GM20000 (cell line): ENCODE measurements at places on chromosomes 5 and 9.

DNA sequence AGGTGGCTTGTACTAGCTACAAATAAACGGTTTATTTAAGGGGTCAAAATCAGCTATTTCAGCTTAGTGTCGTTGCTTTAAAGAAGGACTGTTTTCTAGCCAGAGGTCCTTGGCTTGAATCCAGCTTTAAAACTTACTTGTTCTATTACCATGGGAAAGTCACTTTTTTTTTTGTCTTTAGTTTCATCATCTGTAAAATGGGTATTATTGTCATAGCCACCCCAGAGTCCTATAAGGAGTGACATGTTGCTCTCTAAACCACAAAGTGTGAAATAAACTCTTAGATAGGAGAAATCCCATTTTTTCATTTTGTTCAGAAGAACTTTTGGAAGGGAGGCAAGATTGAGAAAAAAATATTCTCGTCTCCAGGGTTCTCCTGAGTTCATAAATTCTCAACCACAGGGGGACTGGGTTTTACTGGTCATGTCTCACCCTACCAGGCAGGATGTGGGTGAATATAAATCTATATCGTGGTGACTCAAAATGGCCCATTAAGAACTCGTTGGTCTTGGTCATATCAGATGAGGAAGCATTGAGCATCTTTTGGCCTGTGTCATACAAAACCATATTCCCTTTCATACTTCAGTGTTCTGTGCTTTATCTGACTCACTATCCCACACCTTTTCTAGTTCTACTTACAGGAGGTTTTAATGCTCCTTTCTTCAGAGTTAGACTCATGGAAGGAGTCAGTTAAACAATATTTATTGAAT is 202.7 kb upstream of the NR3C1 start:
- DNase-seq = peak; percentile 51

GRCh38 chr9:86458191-86458855 is 104.1 kb upstream of the TUT7 start:
- no peak for DNase-seq

DNA sequence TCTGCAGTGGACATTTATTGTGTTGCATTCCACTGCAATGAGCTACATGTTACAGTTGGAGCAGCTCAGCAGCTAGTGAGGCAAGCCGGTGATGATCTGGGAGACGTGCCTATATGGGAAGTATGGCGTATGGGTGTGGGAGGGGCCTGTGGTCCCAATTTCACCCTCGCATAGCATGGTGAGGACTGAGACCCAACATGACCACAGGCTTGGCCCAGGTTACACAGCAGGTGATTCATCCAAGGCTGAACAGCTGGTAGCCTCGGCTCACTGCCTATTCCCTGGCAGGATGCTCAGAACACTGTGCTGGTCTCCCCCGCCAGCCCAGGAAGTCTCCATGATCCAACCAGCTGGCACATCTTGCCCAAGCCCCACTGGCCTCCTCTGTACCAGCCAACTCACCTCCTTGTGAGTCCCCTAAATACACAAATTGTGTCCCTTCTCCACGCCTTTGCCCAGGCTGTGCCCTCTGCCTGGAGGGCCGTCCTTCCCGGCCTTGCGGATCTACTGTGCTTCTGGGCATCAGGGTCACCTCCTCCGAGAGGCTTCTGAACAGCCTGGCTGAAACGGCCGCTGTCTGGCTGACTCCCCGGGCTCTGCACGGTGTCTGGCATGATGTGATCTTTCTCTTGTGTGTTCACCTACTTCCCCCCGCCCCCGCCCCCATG is 81.4 kb downstream of the NSUN2 start:
- no peak for DNase-seq

DNA sequence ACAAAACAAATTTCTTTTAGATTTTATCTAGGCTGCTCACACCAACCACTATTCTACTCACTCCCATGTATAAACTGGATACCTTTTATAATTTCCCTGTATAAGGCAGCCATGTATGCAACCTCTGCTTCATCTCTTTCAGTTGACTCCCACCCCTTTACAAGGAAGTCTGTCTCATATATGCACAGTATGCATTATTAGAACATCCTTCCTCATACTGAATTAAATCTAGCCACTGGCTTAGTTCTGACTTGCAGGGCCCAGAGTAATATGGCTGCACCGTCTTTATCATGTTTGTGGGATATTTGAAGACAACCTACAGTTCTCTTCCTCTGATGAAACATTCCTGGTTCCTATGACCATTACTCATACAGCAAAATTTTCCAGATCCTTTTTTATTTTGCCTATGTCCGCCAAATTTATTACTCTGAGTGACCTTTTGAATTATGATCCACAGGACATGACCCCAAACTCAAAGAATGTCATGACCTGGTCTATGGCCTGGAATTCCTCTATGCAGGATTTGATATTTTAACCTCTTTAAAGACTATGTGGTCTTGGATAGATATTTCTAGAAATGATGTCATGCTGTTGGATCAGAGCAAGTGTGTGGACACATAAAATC is 76.6 kb upstream of the ITGA1 start:
- no peak for DNase-seq

- DNase-seq = no peak
These were observed 87.5 kb upstream of the FBXW11 start for GRCh38 chr5:172093965-172094364.

- no peak for DNase-seq
These were observed 41.2 kb upstream of the PLPP1 start for GRCh38 chr5:55575815-55576583.

- no peak for DNase-seq
These were observed 7.4 kb downstream of the SLC44A1 start for GRCh38 chr9:105251733-105252404.

GRCh38 chr9:27638716-27639115 is 65.4 kb upstream of the C9orf72 start:
- DNase-seq = no peak

DNA sequence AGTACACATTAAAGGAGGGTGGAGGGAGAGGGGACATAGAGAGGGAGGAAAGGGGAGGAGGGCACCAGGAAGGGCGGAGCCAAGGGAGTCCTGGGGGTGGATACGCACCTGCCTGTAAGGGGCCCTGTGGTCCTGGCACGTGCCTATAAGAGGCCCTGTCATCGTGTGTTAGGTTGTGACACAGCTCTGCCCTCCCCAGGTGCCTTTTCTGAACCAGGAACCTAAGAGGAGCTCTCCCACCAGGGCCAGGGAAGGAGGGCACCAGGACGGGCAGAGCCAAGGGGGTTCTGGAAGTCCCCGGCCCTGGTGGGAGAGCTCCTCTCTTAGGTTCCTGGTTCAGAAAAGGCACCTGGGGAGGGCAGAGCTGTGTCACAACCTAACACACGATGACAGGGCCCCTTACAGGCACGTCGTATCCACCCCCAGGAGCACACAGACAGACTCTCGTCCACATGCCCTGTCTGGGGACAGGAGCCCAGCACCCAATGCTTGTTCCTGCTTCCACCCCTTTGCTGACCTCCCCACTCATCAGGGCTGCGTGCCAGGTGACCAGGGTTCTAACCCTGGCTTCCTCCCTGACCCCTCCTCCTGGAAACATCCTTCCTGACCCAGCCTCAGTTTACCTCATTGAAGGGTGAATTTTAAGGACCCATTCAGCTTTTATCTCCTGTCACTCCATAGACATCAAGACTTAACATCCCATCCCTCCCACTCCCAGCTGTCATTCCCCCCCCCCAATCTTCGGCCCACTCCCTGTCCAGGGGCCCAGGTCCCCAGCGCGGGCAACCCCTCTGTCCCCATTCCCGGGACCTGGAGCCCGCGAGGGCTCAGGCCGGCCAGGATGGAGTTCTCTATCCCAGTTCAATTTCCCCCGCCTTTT is 12.9 kb upstream of the OLFM1 start:
- DNase-seq = no peak

DNA sequence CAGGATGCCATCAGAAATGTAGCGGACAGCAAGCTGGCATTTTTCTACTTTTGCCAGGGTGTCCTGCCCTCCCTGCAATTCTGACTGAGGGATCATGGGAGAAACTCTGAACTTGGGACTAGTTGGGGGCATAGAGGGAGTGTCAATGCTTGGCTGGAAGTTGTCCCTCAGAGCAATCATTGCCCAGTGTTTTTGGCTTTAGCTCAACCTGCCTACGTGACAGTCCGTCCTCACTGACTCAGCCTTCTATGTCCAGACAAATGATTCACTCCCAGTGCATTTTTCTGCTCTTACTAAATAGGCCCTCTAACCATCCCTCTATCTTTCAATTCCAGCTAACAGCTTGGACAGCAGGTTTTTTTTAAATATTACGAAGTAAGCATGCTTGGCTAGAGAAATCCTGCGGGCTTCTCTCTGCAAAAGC is 627.4 kb downstream of the TLR4 start:
- DNase-seq = no peak

DNA sequence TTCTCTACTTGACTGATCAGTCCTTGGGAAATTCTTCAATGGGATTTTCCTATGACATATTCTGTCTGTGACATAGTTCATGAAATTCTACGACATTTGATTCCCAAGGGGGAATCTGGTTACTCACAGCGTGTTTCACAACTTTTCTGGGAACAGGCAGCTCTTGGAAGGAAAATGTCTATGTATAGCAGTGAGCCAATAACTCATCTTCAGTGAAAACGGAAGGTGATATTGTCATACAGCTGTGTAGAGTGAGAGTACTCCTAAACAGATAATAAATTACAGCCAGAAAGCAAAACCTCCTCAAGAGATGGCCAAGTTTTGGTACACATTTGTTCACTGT is 91.4 kb downstream of the C9orf152 start:
- no peak for DNase-seq

DNA sequence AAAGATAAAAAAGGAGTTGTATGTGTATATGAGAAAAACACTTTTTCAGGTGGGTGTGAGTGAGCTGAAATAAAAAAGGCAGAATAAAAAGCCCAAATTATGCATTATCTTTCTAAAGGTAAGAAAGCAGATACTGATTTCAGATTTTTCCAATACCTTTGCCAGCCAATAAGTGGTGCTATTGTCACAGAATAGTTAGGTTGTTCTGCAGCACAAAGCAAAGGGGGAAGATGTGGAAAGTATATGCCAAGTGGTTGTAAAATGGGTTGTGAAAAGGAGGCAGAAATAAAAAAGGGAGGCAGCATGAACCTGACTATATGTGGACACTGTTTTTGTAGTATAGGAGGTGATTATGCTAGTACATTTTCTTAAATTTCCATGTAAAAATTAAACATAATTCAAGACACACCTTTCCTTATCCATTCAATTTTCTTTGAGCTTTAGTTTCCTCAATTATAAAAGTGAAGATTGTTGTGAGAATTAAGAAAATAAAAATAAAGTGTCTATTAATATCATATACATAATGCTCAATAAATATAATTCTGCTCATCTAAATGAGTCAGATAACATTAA is 106.7 kb downstream of the SMIM15 start:
- DNase-seq = peak; percentile 22

- no peak for DNase-seq
These were observed 27.1 kb upstream of the IFNA14 start for GRCh38 chr9:21266733-21267484.

GRCh38 chr5:95743232-95743631 is 12.1 kb downstream of the RHOBTB3 start:
- no peak for DNase-seq

GRCh38 chr5:17061973-17062470 is 125.9 kb upstream of the MYO10 start:
- no peak for DNase-seq

- DNase-seq = no peak
These were observed 166.4 kb downstream of the TLE1 start for GRCh38 chr9:81522716-81523551.

DNA sequence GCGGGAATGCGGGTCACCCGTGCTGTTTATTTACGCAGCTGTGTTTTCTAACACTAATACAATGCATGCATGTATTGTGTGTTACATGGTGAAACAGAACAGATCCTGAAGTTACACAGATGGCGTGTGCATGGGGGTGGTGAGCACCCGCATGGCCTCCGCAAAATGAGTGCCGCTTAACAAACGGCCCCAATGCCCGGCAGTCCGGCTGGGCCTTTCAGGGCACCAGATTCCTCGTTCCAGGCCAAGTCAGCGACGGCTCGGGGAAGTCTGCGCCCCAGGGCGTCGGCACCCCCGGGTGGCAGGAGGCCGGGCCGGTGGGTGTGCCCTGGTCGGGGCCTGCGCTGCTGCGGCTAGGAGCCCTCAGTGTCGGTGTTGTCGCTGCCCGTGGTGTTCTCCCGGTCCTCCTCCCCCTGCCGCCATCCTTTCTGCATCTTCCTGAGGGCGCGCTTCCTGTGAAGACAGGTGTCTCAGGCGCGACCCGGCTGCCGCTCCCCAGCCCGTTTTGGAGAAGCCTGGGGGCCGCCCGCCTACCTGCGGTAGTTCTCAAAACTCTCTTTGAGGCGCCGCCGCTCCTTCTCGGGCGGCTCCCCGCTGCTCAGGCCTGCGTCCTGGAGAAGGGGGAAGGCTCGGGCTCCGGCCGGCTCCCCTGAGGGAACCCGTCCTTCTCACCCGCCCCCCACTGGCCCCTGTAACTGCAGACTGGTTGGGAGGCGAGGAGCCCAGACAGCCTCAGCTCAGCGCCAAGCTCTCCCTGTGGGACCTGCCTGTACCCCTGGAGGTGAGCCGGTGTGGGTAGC is 605 bp upstream of the DNLZ start:
- DNase-seq = no peak

GRCh38 chr9:117546894-117547678 is 132.2 kb upstream of the ASTN2 start:
- peak; percentile 7 for DNase-seq

DNA sequence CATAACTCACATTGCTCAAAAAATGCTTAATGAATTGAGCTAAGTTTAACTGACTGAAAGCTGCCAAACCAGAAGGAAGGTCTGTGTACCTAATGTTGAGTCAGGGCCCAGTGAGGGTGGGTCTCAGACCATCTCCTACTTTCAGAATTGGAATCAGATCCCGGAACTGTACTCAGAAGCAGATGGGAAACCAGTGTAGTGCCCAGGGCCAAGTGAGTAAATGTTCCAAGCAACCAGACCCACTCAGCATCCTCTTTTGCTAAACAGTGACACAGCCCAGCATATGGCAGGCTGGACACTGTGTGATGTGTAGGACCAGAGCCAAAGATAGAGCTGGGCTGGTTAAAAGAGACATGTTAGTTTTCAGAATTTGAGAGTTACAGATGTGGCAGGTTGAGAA is 94.1 kb downstream of the PLCXD3 start:
- no peak for DNase-seq

DNA sequence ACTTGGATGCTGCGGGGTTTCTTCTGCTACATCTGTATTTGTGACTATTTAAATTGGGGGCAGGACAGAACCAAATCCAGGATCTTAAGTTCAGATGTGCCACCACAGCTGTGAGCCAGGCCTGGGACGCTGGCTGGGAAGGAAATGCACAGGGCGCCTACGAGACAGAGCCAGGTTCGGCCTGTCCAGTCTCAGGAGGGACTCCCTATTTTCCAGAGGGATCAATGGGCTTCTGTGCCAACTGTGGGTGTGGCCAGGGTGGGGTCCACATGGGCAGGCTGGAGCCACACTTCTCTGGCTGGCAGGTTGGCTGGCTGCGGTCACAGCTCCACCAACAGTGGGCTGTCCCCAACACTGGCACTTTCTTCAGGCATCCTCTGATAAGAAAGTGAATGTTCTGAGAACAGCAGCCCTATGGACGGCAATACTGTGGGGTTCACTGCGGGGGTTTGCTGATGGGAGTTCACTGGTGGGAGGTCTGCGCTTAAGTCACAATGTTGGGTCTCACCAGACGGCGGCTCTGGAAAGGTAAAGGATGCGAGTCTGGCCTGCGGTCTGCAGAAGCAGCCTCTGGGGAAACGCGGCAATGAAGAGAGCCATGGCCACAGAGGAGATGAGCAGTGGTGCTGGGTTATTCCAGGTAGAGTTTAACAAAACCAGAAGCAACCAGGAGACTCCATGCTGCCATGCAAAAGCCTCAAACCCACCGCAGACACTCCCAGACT is 78.1 kb downstream of the DAP start:
- no peak for DNase-seq
